SK-N-SH (cell line): ENCODE measurements at places on chromosomes 7 and 10. TPM values are rescaled to one million over a fixed set of nuclear protein-coding genes. Genes with fewer than 3 reads are reported as not detected.
A peak's percentile ranks its signal among the peaks of the same experiment; 100 is the strongest.

DNA sequence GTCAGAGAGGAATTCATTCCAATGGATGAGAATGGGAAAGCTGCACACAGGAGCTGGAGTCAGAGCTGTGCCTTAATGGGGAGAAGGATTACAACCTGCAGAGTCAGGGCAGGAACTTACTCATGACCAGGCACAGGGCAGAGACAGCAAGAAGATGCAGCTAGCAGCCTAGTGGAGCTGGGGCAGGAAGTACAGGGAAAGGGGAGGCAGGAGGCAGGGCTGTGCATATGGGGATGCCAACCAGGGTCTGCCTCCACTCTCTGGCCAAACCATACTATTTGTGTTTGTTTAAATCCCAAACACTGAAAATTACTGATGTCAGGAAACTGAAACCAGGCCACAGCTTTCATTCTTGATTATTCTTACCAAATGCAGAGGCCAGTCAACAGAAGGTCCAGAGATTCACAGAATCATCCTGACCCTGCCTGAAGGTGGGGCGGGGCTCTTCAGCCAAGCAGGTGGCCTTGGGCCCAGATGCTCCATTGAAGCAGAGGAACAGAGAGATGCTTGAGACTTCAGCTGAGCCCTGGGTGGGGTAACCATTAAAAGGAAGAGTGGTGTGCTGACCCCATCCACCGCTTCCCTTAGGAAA, 461.9 kb downstream of the KCNMA1 start:
- H3K4me1 ChIP-seq, result peaks cover 17% of the 10 kb centered on the region
- H3K36me3 ChIP-seq, result no peaks in the 10 kb centered on the region
- H3K27ac ChIP-seq, result no peak overlapping the region
- H3K27me3 ChIP-seq, result no peaks in the 10 kb centered on the region
- no peak for DNase-seq

Gene GTPBP4
- polyA plus RNA-seq, result 36.6 and 41.2 TPM in 2 replicates

DNA sequence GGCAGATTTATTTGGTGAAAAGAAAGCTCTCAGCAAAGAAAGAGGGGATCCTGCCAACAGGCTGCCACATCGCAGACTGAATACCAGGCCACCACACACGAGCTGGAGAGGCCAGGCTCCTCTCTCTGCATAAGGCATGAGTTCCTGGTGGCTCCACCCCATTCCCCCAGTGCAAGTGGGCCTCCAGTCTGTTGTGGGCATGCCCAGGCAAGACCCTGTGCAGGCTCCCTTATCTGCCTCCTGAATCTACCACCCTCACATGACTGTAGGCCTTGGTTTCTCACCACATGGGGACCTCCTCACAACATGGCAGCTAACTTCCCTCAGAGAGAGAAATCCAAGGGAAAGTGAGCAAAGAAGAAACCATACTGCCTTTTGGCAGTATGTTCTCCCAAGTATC, 26.7 kb upstream of the CUL1 start:
- no peaks in the 10 kb centered on the region for H3K36me3 ChIP-seq
- no peak overlapping the region for H3K27ac ChIP-seq
- no peaks in the 10 kb centered on the region for H3K27me3 ChIP-seq
- no peak overlapping the region for H3K4me3 ChIP-seq

- H3K36me3 ChIP-seq, result no peaks in the 10 kb centered on the region
- no peak overlapping the region for H3K27ac ChIP-seq
- peaks cover 13% of the 10 kb centered on the region; the same call in 1 of the 2 replicates for H3K4me1 ChIP-seq
Observed at GRCh38 chr10:49594594-49594993, 15.5 kb upstream of the SLC18A3 start.

GRCh38 chr10:87694011-87694794, 34.5 kb downstream of the PAPSS2 start:
- no peaks in the 10 kb centered on the region for H3K27me3 ChIP-seq
- H3K4me1 ChIP-seq, result no peaks in the 10 kb centered on the region
- DNase-seq, result no peak
- peaks cover 12% of the 10 kb centered on the region for H3K36me3 ChIP-seq
- H3K4me3 ChIP-seq, result no peak overlapping the region
- no peak overlapping the region for H3K27ac ChIP-seq

GRCh38 chr10:128035557-128035973, 90.7 kb downstream of the MKI67 start:
- no peaks in the 10 kb centered on the region for H3K4me1 ChIP-seq
- H3K36me3 ChIP-seq, result no peaks in the 10 kb centered on the region
- no peaks in the 10 kb centered on the region for H3K27me3 ChIP-seq
- DNase-seq, result peak; percentile 70
- no peak overlapping the region for H3K4me3 ChIP-seq

- no peaks in the 10 kb centered on the region for H3K4me1 ChIP-seq
- no peak for DNase-seq
- no peak overlapping the region for H3K27ac ChIP-seq
- no peaks in the 10 kb centered on the region for H3K36me3 ChIP-seq
Observed at GRCh38 chr10:30542001-30542894, 87.3 kb downstream of the LYZL2 start.
